ENCODE measurements at places on chromosomes 11 and 22. TPM values are rescaled to one million over a fixed set of nuclear protein-coding genes. Genes with fewer than 3 reads are reported as not detected.

LUZP2 gene
- 0.32 TPM for total RNA-seq

YPEL4 gene
- 0.71 TPM for total RNA-seq

CBX6 gene
- 57.4 TPM for total RNA-seq

FAM83F gene
- total RNA-seq = 0.87 TPM

CNTN5 gene
- not detected for total RNA-seq

MS4A6A gene
- 196 TPM for total RNA-seq

H19 gene
- 292 TPM for total RNA-seq

CELSR1 gene
- total RNA-seq = 1.8 TPM

MED19 gene
- total RNA-seq = 14.4 TPM

CASTOR1 gene
- 11.6 TPM for total RNA-seq

CNIH2 gene
- 0.55 TPM for total RNA-seq

LRRC74B gene
- total RNA-seq = not detected

TMEM80 gene
- 14.6 TPM for total RNA-seq

MUC5AC gene
- total RNA-seq = not detected

POU2AF2 gene
- not detected for total RNA-seq

DEUP1 gene
- total RNA-seq = not detected

TEX54 gene
- not detected for total RNA-seq

KIRREL3 gene
- total RNA-seq = 0.13 TPM

CRYBB2 gene
- total RNA-seq = not detected

UBE2L6 gene
- total RNA-seq = 51.9 TPM

CYTH4 gene
- 44.7 TPM for total RNA-seq

PDGFB gene
- 38.0 TPM for total RNA-seq

SYT13 gene
- not detected for total RNA-seq

TRIM51 gene
- total RNA-seq = not detected

FAM181B gene
- total RNA-seq = 0.19 TPM

ZNRD2 gene
- 34.9 TPM for total RNA-seq

RIMBP3B gene
- 0.06 TPM for total RNA-seq

IFITM2 gene
- total RNA-seq = 657 TPM

TM7SF2 gene
- 22.1 TPM for total RNA-seq

TIMP3 gene
- total RNA-seq = 493 TPM

APOL1 gene
- 82.3 TPM for total RNA-seq

ANO5 gene
- total RNA-seq = 1.2 TPM

ACR gene
- 4.5 TPM for total RNA-seq
